ENCODE measurements at places on chromosomes 4 and X.

DNA sequence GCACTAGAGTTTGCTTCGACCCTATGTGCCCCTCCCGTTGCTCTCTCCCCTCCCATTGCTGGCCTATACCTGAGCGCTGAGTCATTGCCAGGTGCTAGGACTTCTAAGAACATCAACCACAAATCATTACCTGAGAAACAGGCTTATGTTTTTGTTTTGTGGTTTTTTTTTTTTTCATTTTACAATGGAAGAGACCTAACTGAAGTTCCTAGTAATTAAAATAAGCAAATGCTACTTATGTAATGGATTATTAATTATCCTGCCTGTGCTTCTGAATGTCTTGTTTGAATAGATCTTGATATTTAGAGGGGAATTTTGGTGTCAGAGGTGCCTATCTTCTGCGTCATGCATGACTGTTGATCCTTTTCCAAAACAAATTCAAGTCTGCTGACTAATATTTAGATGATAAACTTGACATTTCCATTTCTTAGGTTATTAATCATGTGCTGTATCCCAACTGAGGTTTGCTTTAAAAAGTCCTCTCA lies 275.4 kb upstream of the CPEB2 start:
- no peak for DNase-seq

DNA sequence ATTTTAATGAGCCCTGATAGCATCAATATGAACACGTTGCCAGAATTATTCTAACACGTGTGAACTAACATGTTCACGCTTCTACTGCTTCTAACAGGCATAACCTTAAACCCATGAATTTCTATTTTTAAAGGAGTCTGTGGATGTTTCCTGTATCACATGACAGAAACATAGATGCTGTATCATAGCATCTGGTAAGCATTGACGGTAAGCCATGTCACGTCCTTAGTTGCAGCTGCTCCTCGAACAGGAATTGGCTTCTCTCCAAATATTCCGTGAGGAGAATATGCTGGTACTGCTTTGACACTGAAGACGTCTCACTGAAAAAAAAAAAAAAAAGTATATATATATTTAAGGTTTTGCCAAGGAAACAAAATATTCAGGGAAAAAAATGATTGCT lies 105.1 kb upstream of the MXRA5 start:
- no peak for DNase-seq

- DNase-seq = no peak
Observed at GRCh38 chr4:158121161-158121579, 51.7 kb downstream of the GASK1B start.

DNA sequence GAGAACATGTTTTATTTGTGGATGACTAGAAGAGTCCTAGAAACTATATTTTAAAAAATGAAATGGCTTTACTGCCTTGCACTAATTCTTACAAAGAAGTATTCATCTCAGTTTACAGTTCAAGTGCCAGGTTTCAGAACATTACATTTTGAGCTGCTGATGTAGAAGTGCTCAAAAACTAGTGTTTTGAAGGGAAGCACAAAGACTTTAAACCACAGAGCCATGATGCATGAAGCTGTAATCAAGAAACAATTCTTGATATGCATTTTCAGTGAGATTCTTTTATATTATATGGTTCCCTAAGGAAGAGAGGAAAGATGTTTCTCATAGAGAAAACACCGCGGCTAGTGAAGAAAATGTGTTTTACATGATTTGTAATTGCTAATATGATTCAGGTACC lies 1163.0 kb downstream of the RAPGEF2 start:
- no peak for DNase-seq

GRCh38 chrX:120251471-120252011 lies 929 bp downstream of the ZBTB33 start:
- DNase-seq = peak; percentile 57

DNA sequence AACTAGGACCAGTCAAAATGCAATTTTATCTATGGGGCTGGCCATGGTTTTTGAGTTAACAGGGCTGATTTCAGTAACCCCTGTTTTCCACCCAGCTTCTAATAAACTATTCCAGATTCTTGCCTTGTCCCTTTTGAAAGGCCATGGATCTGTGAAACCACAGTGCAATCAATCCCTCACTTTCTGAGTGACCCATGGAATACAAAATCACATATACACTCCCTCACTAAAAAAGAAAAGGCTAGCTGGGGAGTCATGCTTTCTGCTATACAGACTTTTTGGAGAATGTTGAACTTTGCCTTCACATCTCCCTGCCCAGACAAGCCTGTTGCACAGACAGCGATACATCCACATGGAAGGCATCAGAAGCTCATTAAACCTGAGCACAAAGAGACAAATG lies 47.9 kb downstream of the MAD2L1 start:
- DNase-seq = no peak

GRCh38 chr4:172628263-172628662 lies 540.3 kb upstream of the GALNT7 start:
- DNase-seq = no peak

DNA sequence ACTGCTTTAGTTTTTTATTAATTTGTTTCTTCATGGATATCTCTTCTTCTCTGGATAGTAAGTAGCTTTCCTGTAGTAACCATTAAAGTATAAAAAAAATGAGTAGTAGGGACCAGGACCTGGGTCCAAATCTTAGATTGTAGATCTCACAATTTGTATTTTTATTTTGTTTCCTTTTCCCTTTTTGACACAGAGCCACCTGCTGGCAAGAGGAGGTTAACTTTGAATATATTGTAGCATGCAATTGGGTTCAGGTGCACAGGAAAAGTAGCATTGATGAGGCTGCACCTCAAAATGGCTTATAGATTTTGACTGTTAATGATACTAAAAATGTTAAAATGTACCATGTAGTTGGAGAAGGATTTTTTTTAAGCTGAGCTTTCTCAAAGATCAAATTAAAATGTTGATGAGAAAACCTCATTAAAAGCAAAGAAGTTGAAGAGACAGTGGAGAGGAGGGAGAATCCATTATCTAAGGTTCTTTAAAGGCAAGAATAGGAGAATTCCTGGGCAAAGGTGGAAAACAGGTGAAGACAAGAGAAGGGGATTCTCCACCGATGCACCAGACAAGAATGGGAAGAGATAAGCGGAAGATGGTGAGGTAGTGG lies 48.3 kb upstream of the HPGDS start:
- no peak for DNase-seq

DNA sequence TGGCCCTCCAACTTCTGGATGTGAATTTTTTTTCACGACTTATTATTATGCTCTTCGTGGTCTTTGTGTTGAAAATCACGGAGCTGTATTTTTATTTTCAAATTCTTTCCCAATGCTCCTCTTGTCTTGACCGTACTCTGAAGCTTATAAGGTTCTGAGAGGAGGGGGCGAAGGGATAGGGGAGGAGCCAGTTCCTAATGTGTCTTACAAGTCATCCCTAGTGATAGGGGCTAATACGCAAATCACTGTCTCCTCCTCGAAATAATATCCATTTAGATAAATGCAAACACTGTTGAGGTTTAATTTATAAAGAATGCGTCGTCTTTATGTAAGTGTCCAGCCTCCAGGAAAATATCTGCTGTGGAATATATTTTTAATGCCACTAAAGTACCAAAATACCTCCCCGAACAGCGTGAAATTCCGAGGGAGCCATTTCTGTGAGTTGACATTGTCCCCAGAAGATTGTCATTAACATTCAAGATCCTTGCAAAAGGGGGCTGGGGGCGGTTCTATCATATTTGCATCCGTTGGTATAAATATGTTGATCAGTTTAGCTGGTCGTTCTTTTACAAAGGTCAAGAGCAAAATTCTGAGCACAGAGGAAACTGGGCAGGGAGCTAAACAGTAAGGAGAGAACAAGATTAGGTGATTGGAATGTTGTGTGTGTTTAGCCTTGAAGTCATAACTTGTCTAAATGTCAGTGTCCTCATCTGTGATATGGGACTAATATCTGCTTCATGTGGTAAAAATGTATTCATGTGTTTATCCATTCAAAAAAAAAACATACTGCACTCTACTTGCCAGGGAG lies 3.7 kb upstream of the FAT1 start:
- no peak for DNase-seq

- no peak for DNase-seq
Observed at GRCh38 chr4:36056136-36056535, 188.2 kb downstream of the ARAP2 start.

GRCh38 chr4:160100316-160100715 lies 997.4 kb downstream of the RAPGEF2 start:
- DNase-seq = no peak

- no peak for DNase-seq
Observed at GRCh38 chr4:94728056-94728766, 29.5 kb upstream of the BMPR1B start.

DNA sequence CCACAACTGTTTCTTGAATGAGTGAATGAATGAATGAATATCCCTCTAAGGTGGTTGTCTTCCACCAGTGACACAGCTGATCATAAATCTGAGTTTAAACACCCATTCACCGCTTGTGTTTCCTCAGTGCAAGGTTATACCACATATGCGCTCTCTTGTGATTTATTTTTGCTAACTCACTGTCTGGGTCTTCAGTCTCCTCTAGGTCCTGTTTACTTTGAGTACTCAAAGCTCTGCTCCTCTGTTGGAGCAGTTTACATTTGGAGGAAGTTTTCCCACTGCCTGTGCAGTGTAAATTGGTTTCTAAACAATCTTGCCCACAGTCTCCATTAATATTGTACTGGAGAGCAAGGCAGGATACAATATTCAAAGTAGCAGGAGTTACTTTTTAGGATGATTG lies 212.6 kb upstream of the JADE1 start:
- no peak for DNase-seq

DNA sequence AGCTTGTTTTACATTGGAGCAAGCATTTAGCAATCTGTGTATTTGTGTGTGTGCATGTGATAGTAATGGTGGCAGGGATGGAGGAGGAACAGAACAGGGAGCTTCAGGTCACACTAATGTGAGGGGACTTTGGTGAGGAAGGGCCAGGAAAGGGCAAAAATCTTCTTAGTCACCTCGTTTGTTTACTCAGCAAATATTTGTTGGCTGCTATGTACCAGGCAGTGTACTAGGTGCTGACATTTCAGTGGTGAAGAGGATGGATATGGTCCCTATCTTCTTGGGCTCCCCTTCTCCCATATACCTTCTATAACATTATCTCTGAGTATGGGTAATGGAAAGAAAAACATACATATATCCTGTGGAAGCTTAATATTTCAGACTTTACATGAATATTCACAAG lies 48.5 kb upstream of the HDAC8 start:
- no peak for DNase-seq

- no peak for DNase-seq
Observed at GRCh38 chr4:5709207-5709575, 832 bp upstream of the EVC2 start.

DNA sequence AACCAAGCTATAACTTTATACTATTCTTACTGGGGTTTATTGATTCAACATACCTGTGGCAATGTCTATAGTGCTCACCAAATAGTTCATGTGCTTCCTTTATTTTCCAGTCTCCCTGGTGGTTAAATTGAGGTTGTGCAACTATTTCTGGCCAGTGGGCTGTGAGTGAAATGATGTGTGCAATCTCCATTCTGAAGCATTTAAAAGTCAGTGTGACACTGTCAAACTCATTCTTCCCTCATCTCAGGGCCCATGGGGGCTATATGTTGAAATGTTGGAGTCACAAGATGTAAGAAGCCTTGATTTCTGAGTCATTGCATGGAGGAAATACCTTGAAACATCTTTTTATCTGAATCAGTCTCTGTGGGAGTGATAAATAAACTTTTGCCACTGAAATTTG lies 414.3 kb upstream of the RPS6KA3 start:
- DNase-seq = no peak

- no peak for DNase-seq
Observed at GRCh38 chr4:85995361-85995760, 364.5 kb downstream of the MAPK10 start.

GRCh38 chrX:13966793-13967125 lies 62.9 kb downstream of the GEMIN8 start:
- DNase-seq = no peak

GRCh38 chr4:84298023-84298718 lies 200.9 kb downstream of the NKX6-1 start:
- DNase-seq = no peak

DNA sequence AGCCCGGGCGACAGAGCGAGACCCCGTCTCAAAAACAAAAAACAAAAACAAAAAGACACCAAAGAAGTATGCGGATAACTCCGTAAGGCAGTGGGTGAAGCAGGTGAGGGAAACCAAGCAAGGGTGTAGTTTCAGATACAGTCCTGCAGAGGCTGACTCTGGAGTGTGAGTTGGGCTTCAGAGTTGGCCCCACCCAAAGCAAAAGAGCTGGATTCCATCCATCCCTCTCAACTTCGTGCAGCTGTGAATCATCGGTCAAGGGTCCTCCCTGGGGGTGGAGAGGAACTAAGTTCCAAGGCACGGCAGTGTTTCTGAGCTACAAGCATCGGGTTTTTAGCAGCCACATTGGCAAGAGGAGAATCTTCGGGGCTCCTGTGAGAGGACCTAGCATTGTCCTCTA lies 43.9 kb upstream of the FAM9A start:
- no peak for DNase-seq

- no peak for DNase-seq
Observed at GRCh38 chr4:174593701-174594100, 71.4 kb upstream of the HPGD start.
